Stimulated activated CD4-positive, alpha-beta T cell treated with anti-CD3 and anti-CD28 coated beads, Interleukin-4, amount 100 ng/mL, for 1 hour (primary cell): ENCODE measurements at places on chromosomes 4 and X.

DNA sequence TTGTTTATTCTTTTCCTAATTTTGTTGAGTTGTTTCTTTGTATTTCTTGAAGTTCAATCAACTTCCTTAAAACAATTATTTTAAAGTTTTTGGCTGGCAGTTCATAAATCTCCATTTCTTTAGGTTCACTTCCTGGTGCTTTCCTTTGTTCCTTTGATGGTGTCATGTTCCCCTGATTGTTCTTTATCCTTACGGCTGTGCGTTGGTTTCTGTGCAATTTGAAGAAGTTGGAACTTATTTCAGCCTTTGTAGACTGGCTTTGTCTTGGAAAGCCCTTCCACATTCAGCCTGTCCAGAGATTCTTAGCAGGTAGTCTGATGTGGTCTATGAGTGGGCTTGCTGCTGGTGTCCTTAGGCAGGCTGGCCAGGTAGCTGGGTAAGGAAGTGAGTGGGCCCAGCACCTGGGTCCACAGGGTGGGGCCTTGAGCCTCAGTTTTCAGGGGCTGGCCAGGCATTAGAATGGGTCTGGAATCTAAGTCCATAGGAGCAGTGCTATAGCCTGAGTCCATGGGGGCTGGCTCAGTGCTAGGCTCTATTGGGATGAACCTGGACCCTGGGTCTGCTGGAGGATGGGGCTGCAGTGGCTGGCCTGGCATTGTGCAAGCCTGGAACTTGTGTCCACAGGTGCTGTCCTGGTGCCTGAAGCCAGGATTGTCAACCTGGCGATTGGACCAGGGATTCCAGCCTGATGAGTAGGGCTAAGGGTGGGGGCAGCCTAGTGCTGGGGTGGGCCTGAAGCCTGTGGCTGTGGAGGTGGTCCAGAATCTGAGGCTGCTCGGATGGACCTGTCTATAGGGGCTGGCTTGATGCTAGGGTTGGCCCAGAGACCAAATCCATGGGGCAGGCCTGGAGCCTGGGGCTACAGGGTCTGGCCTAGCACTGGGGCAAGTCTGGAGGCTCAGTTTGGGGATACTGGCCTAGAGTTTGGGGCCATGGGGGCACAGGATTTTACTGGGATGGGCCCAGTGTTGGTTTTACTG lies 152.4 kb downstream of the STAG2 start:
- DNase-seq, result no peak

DNA sequence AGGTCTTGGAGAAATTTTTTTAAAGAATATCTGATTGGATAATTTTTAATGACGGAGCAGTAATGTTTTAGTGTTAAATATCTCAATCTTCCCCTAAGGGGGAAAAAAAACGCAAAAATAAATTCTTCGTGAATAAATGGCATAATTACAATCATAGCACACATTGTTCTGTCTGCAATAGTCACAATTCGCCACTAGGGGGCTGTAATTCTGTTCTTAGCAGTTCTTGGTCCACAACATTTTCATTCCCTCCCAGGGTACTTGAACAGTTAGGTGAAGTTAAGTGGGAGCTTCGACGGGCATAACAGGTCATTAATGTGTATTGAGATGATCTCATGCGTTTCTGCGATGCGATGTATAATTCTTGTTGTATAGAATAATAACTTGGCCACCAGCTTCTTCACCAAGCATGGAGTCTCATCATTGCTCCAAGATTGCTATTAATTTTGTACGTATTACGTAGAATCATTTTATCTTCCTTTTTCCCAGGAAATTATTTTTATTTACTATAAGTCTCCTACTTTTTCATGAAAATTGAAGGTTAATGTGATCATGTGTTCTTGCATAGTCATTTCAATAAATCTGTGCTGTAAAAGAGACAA lies 27.2 kb downstream of the HTR2C start:
- no peak for DNase-seq

- no peak for DNase-seq
Measured at GRCh38 chrX:130172127-130172845, 524 bp downstream of the RAB33A start.

- DNase-seq, result no peak
Measured at GRCh38 chr4:102335616-102336015, 9.7 kb downstream of the SLC39A8 start.

DNA sequence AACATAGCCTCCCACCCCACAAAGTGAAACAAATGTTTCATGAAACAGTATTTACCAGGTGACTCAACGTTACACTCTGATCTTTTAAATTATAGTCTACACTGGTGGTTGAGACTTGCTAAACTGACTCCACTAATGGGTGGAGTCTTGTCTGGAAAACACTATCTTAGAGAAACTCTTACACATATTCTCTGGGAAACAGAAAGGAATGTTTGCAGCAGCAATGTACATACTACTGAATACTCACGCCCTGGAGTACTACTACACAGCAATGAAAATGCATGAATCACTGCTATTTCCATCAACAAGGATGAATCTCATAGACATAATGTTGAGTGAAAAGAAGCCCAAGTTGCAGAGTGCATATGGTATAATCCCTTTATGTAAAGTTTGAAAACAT lies 208.5 kb upstream of the IGFBP7 start:
- DNase-seq, result no peak

DNA sequence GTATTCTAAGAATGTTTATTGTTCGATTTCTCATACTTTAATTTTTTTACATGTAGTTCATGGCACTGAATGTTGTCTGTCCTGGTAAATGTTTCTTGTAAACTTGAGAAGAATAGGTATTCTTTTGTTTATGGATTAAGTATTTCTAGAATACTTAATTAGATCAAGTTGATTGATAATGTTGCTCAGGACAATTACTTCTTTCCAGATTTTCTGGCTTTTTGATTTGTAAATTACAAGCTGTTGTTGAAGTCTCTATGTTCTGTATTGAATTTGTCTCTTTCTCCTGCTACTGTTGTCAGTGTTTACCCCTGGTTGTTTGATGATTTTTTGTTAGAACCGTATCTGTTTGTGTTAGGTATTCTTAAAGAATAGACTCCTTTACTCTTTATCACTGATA lies 1720.9 kb upstream of the AGA start:
- no peak for DNase-seq

DNA sequence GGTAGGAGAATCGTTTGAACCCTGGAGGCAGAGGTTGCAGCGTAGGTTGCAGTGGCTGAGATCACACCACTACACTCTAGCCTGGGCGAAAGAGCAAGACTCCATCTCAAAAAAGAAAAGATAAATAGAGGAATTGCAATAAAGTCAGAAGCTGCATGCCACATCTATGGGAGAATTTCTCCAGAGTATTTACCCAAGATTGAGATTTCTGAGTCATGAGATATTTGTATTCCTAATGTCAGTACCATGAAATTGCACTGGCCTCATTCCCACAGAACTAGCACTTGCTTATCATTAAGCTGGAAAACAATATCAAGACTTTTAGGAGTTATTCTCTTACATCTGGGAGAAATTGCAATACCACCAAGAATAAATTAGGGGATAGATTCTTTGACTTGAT lies 37.4 kb downstream of the ASIC5 start:
- DNase-seq, result no peak

GRCh38 chr4:118761397-118762016 lies 74.4 kb downstream of the SEC24D start:
- no peak for DNase-seq

GRCh38 chrX:47145395-47146120 lies 537 bp downstream of the RBM10 start:
- no peak for DNase-seq

GRCh38 chr4:53055274-53055673 lies 193.2 kb downstream of the RASL11B start:
- DNase-seq, result no peak

GRCh38 chr4:123892368-123892976 lies 495.9 kb downstream of the SPRY1 start:
- DNase-seq, result no peak

GRCh38 chr4:126180642-126181041 lies 865.9 kb downstream of the FAT4 start:
- DNase-seq, result no peak

DNA sequence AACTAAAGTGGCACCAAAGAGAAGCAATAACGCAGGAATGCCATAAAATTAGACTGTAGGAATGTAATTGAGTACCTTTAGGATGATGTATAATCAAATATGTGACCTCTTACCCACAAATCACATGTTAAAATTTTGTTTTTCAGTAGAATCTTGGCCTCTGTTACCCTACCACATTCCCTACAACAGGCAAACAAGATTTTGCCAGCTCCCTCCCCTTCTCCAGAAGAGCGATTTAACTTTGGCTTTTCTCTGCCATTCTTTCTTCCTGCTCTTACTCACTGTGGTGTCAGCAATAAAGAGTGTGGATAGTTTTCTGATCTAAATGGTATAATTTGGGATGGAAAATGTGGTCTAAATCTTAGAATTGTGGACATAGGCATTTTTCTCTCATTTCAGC lies 57.2 kb downstream of the TRIM2 start:
- no peak for DNase-seq

GRCh38 chrX:68376373-68376772 lies 56.9 kb downstream of the OPHN1 start:
- no peak for DNase-seq

GRCh38 chr4:23981328-23981727 lies 91.5 kb upstream of the PPARGC1A start:
- no peak for DNase-seq

- DNase-seq, result no peak
Measured at GRCh38 chrX:37603938-37604409, 32.5 kb downstream of the LANCL3 start.

- no peak for DNase-seq
Measured at GRCh38 chrX:78357342-78358055, 30.1 kb upstream of the CYSLTR1 start.

GRCh38 chr4:176726803-176727202 lies 65.9 kb downstream of the VEGFC start:
- no peak for DNase-seq

DNA sequence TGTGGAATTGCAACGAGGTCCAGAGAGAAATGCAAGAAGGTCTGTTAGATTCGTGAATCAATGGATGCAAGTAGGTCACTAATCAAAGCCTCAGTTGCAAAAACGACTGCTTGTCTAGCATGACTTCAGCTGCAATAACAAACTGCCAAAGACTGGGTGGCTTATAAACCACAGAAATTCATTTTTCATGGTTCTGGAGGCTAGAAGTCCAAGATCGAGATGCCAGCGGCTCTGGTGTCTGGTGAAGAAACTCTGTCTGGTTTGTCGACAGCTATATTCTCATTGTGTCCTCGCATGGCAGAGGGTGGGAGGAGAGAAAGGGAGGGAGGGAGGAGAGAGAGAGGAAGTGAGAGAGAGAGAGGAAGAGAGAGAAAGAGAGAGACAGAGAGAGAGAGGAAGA lies 114.7 kb downstream of the MXRA5 start:
- DNase-seq, result no peak

DNA sequence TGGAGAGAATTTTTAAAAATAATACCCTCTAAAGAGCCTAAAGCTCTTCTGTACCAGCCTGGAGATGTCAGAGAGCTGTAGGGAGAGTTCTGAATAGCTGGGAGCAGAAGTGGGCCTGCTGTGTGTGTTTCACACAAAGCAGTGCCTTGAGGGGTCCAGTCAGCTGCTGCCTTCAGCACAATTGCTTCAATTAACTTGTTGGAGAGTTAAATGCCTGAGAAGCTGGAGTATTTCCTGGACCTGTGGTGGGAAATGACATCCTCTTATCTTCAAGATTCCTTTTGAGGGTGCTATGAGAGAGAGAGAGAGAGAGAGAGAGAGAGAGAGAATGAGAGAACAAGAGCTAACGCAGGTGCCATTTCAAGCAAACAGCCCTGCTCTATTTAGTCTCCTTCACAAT lies 96.2 kb upstream of the IL1RAPL2 start:
- DNase-seq, result no peak

DNA sequence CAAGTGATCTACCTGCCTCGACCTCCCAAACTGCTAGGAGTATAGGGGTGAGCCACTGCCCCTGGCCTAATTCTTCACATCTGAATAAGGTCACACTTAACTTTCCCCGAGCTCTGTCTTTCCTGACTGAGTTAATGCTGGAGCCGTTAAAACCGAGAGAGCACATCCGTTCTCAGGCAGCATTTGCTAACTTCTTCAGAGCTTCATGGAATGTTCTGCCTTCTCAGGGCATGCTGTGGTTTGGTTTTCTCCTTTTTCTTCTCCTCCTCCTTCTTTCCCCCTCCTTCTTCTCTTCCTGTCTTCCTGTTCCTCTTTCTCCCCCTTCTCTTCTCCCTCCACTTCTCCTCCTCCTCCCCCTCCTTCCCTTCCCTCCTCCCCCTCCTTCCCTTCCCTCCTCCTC lies 119.9 kb downstream of the ASMT start:
- no peak for DNase-seq

DNA sequence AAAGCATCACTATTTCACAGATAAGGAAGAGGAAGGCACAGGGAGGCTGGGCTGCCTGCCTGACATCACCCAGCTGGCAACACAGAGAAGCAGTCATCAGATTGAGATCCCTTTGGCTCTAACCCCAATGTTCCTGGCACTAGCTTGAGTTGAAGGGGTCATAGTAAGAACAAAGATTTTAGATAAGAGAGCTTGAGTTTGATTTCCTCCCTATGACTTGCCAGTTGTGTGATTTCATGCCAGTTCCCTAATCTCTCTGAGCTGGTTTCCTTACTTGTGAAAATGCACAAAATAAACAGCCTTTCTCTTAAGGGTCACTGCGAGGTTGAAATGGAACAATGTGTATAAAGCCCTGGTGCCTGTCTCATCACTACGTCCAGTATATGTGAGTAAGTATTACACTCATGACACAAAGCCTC lies 475.4 kb upstream of the HS3ST1 start:
- no peak for DNase-seq

- DNase-seq, result no peak
Measured at GRCh38 chr4:74534121-74534520, 89.2 kb downstream of the AREG start.

GRCh38 chr4:680551-680927 lies 6.2 kb downstream of the MYL5 start:
- DNase-seq, result no peak
